Ovary (tissue), 10 donors: ENCODE measurements at places on chromosomes 11 and 22. TPM values are rescaled to one million over a fixed set of nuclear protein-coding genes. Genes with fewer than 3 reads are reported as not detected.
A peak's percentile ranks its signal among the peaks of the same experiment; 100 is the strongest.

DNA sequence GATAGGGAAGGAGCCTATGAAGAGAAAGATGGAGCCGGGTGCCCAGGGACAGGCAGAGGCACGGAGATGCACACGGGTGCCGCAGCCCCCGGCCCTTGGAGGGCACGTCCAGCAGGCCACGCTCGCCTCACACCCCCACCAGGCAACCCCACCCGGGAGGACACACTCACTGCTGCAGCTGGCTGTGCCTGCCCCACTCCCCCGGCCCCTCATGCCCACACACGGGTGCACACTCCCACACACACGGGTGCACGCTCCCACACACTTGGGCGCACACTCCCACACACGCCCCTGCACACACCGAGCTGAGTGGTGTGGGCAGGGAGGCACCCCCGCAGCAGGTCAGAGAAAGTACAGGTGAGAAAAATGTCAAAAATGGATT is 1.1 kb downstream of the MOB2 start:
- DNase-seq = no peak

- DNase-seq = no peak
Measured at GRCh38 chr22:44171561-44171960, 9.2 kb upstream of the PARVG start.

DNA sequence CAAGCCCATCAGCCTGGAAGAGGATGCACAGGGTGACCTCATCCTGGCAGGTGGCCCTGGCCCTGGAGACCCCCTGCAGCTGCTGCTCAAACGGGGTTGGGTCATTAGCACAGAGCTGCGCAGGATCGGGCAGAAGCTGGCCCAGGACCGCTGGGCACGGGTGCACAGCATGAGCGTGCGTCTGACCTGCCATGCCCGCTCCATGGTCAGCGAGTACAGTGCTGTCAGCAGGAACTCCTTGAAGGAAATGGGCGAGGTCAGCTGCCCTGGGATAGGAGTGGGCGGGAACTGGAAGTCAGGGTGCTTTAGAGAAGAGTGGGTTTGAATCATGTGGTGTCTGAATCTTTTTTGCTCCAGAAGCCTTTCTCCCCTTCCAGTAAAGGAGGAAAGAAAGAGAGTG is 61.1 kb downstream of the INSC start:
- no peak for DNase-seq

GRCh38 chr22:30241576-30242371 is 4.8 kb downstream of the LIF start:
- no peak for DNase-seq

- DNase-seq = no peak
Measured at GRCh38 chr11:132743601-132744000, 788.7 kb downstream of the OPCML start.

DNA sequence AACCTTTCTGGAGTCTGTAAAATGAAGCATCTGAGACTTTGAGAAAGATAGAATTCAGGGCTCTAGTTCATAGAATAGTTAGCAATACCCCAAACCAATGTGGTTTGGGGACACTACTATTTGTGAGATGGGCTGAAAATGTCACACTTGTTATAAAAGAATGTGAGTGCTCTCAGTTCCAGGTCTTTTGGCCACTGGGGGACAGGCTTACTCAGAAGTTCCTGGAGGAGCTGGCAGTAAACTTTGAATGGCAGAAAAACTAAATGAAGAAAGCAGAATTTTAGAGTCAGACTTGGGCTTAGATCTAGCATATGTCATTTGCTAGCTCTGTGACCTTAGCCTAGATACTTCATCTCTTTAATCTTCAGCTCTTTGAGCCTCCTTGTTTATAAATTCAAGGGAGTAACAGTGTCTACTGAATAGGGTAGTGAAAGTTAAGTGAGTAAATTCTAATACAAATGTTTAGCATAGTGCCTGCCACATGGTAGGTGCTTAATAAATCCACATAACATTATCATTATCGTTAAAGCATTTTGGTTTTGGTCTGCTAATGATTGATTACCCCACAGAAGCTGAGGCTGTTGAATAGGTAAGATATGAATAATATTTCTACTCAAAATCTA is 3.7 kb downstream of the LYVE1 start:
- no peak for DNase-seq

DNA sequence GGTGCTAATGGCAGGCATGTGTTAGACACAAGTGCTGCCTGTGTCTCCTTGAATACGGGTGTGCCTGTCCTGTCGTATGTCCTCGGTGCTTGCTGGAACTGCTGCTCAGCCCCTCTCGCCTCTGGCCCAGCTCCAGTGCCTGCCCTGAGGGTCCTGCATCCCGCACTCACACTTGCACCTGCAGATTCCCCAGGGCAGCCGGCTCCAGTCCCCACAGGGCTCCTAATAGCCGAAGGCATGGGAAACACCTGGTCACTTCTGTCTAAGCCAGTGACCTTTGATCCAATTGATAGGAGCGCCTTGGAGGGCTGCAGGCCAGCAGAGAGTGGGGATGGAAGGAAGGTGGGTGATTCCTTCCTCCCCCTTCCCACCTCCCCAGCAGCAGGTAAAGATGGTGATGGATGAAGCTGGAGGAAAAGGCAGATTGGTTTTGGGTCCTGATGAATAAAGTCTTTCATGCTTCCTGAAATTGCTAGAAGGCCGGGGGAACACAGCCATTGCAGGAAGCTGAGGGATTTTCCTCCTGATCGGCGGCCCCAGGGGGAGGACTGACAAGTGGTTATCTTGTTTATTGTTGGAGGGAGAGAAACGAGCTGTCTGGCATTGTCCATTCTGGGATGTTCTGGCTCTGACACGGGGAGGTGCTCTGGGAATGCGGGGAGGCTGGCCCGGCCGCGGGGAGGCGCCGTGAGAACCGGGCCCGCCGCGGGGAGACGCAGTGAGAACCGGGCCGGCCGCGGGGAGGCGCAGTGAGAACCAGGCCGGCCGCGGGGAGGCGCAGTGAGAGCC is 110.9 kb upstream of the B3GAT1 start:
- no peak for DNase-seq

GRCh38 chr11:119529063-119529845 is 106.3 kb upstream of the THY1 start:
- DNase-seq = no peak

GRCh38 chr11:129141748-129142523 is 50.2 kb downstream of the ARHGAP32 start:
- no peak for DNase-seq

- DNase-seq = no peak
Measured at GRCh38 chr11:121435132-121435531, 17.0 kb upstream of the SORL1 start.

- DNase-seq = no peak
Measured at GRCh38 chr11:131749101-131749500, 378.7 kb downstream of the NTM start.

- peak; percentile 56 for DNase-seq
Measured at GRCh38 chr11:75565221-75565814, 3.3 kb downstream of the SERPINH1 start.

DNA sequence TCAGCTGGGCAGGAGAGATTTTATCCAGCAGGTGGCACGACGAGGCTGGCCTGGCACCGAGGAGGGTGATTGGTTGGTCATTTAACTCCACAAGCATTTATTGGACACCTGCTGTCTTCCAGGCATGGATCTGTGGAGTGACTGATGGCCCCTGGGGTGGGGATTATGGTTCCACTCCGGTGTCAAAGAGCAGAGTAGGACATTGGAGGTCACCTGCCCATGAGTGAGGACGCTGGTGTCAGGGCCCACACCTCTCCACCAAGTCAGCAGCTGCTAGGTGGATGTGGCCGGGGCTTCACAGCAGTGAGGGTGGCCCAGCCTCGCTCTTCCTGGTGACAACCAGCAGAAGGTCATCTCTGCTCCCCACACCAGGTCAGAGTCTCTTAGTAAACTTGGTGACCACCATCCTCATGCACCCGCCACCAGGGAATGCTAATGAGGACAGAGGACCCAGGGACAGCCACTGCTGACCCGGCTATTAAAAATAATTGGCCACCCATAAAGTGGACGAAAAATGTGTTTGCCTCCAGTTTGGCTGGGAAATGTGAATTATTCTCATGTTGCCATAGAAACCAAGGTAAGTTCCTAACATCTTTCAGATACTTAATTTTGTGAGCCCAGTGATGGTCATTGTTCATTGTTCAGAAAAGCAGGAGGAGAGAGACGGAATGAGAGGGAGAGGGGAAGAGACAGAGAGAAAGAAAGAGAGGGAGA is 428.7 kb downstream of the TBC1D22A start:
- no peak for DNase-seq

GRCh38 chr11:115617767-115618166 is 113.6 kb upstream of the CADM1 start:
- DNase-seq = no peak

GRCh38 chr11:74112877-74113276 is 57.9 kb downstream of the C2CD3 start:
- no peak for DNase-seq

- DNase-seq = no peak
Measured at GRCh38 chr11:62461740-62462507, 43.1 kb downstream of the SCGB1A1 start.

Gene SLC25A45
- 2.7 TPM for polyA plus RNA-seq

Gene LIN7C
- polyA plus RNA-seq = 7.0 TPM

Gene NEU3
- 5.6 TPM for polyA plus RNA-seq

Gene SPTBN2
- 1.9 TPM for polyA plus RNA-seq

Gene OR8D1
- not detected for polyA plus RNA-seq

Gene RABL2B
- 37.2 TPM for polyA plus RNA-seq

Gene RGL4
- not detected for polyA plus RNA-seq

Gene WT1
- polyA plus RNA-seq = 56.0 TPM

Gene SERPING1
- 731 TPM for polyA plus RNA-seq

Gene TRIM22
- 84.4 TPM for polyA plus RNA-seq

Gene KCNA4
- polyA plus RNA-seq = 0.06 TPM

Gene BDNF
- 1.00 TPM for polyA plus RNA-seq

Gene LRRN4CL
- polyA plus RNA-seq = 23.1 TPM

Gene RASD2
- polyA plus RNA-seq = 0.75 TPM

Gene CDC42EP1
- 3.4 TPM for polyA plus RNA-seq

Gene TMEM132A
- polyA plus RNA-seq = 2.9 TPM

Gene PIH1D2
- 2.3 TPM for polyA plus RNA-seq
